Brain (organoid and tissue), 16 donors: ENCODE measurements at places on chromosomes 3 and 15.

- DNase-seq: peak; percentile 26
Measured at GRCh38 chr3:169122416-169122815, 541.1 kb downstream of the MECOM start.

DNA sequence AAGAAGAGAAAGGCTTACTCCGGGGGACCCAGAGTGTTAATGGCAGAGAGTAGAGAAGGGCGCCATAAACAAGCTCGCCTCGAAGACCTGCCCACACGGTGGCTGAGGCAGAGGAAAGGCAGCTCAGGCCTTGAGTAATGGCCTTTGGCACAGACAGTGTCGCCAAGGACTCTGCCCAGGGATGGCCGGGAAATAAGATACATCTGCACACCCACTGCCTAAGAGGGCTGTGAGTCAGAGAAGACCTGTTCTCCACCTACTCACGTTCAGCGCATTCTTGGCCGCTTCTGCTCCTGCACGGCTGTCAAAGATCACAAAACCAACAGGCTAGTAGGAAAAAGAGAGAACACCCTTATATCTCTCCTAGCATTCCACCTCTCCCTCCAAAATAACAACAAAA is 26.2 kb downstream of the RBPMS2 start:
- no peak for DNase-seq

GRCh38 chr3:180011927-180012326 is 24.8 kb downstream of the PEX5L start:
- DNase-seq: no peak

DNA sequence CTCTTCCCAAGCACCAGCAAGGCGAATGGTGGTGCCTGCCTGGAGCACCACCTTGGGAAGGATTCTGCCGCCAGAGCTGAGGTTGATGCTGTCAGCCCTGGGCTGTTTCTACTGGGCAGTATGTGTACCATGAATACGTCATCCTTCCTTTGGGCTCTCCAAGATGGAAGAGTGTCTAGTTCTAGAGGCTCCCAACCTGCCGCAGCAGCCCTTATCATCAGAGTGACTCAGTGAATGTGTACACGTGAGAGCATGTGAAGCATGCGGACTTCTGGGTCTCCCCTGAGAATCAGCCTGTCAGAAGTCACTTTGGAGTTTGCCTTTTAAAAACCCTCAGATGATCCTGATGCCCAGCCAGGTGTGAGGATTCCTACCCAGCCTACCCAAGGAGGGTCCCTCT is 20.9 kb downstream of the PLA2G4D start:
- DNase-seq: no peak

DNA sequence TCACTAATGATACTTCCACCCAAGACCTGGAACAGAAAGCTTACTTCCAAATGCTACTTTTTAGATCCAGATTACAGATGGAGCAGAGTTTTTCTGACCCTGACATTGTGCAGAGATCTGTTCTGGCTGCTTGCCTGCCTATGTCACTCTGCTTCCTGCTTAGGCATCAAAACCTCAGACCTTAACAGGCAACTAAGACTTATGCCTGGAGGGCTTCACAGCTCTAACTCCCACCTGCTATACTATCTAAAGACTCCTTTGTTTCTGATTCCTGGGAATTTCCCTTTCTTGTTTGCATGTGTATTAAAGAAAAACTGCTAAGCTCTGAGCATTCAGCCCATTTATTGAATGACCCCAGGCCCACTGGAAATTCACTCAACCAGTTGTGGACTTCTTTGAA is 157.4 kb upstream of the NPHP3 start:
- DNase-seq: no peak

DNA sequence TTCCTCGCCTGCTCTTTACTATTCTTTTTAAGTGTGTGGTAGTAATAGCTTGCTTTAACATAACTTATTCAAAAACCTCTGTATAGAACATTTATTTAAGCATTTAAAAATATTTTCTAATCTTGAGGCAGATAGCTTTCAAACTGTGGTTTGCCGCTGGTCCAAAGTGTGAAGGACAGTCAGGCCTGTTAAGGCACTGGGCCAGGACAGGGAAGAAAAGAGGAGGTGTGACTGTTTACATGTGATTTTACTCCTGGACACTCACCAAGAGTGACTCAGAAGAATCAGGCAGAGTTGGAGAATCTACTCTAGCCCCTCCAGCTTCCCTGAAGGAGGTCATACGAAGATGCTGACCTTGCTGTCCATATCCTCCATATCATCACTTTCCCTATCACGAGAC is 44.7 kb downstream of the CEP152 start:
- DNase-seq: no peak

DNA sequence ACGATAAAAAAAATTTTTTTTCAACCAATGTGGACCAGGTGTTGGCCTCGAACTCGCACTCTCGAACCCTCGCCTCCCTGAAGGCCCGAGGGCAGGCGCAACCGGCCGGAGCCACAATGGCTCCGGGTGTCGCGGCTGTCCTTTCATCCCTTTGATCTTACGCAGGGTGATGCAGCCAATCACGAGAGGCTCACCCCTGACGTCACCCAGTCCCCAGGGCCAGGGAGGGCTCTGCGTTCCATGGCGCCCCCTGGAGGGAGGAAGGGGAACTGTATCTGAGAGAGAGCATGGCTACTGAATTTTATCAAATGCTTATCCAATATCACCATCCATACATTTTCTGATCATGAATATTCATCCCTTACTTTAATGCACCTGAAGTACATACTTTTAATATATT is 15.4 kb upstream of the GMNC start:
- DNase-seq: no peak

DNA sequence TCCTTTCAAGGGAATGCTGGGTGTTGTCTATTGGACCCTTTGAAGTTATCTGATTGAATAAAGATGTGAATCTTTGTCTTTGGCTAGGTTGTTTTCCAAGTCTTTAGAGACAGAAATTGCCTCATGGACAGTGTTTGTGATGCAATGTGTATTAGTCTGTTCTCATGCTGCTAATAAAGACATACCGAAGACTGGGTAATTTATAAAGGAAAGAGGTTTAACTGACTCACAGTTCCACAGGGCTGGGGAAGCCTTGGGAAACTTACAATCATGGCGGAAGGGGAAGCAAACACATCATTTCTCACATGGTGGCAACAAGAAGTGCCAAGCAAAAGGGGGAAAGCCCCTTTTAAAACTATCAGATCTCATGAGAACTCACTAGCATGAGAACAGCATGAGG is 88.8 kb upstream of the PLXND1 start:
- DNase-seq: no peak

DNA sequence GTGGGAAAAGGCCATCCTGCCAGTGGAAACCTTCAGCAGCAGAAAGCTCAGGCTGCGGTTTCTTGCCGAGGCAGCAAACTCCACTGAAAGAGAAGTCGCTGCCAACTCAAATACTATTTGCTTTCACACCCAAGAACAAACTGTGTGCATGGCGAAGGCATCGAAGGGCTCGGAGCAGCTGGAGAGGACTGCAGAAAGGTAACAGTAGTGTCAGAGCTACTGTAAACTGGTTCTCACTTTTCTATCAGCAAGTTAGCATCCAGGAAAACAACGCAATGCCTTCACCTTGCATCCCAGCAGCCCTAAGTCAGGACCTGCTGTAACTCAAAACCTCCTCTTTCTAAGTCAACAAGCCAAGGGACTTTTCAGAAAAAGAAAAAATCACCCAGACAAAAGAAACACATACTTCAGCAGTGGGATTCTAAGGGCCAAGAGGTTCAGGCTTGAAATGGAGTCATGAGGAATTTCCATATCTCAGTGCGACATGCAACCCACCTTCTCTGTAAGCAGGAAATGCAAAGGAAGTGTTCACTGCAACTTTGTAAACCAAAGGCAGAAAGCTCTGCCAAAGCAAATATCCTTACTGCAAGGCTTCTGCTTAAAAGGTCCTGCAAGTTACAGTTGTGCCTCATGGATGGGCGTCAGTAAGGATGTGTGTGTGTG is 193.5 kb downstream of the FOXP1 start:
- peak; percentile 45 for DNase-seq

GRCh38 chr15:39181940-39182339 is 398.9 kb upstream of the THBS1 start:
- DNase-seq: no peak

DNA sequence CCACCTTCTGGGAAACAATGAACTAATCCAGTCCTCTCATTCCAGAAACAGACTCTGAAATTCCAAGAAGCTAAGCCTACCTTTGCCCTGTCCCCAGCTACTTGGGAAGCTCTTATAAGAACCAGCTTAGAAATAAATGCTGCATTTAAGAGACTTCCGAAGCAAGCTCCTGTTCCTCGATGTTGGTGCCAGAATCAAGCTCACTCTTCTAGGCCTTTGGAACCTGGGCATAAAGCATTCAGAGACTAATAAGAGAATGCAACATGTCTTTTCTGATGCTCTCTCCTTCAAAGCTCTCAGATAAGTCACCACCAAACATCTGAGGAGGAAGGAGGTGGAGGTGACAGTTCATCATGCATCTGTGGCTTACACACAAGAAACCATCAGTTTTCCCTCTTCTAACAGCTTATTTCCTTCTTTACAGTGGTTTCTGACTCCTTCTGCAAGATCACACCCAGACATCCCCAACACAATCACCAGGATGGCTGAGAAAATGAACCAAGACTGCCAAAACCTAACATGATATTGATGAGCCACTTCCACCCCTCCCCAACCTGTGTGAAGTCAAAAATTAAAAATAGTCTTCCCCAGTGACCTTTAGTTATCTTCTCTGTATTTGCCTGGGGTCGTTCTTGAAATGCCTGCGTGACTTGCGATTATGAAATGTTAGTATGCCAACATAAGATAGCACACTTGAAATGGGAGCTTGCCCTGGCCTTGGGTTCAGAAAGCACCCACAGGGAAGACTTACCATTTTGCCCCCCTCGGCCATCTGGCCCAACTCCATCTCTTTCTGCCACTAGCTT is 11.5 kb downstream of the ARHGEF3 start:
- no peak for DNase-seq

GRCh38 chr15:94856267-94856854 is 625.0 kb downstream of the MCTP2 start:
- no peak for DNase-seq
